ENCODE measurements at places on chromosomes 1 and 21. TPM values are rescaled to one million over a fixed set of nuclear protein-coding genes. Genes with fewer than 3 reads are reported as not detected.

The RAB3B gene
- 7.3 TPM for polyA plus RNA-seq

DNA sequence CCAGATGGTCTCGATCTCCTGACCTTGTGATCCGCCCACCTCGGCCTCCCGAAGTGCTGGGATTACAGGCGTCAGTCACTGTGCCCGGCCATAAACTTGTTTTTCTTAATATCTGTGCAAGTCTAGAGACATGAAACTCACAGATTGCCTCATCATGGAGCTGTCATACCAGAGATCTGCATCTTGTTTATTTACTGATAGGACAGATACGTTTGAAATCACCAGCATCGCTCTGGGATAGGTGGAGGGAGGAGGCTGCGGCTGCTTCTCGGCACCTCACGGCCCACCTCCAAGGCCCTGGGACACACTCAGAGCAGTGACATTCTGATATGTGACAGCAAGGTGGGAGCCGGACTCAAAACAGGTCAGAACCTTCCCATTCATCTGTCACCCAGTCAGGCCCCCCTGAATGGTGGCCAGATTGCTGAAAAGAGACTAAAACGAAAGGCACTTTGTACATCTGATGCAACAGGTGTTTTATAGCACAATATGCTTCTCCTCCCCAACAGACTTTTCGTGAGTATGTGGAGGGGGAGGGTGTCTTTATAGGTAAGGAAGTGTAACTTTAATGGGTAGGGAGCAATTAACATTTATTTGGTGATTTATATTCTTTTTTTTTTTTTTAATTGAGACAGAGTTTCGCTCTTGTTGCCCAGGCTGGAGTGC is 18.1 kb upstream of the LSM10 start:
- no peak for DNase-seq

DNA sequence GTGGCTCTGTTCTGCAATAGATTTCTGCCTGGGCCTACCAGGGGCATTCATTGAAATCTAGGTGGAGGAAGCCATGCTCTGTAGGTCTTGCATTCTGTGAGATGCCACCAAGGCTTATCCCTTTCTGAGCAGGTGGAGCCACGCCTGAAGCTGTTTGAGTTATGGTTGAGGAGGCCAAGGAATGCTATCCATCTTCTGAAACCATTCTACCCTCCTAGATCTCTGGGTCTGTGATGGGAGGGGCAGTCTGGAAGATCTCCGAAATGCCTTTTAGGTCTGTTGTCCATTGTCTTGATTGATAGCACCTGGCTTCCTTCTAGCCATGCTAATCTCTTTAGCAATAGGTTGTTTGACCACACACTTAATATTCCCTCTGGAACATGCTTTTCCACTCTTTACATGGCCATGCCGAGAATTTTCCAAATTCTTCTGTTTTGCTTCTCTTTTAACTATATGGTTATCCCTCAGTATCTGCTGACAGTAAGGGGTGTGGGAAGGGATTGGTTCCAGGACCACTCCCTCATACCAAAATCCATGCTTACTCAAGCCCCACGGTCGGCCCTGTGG is 45.2 kb downstream of the AK4 start:
- no peak for DNase-seq

DNA sequence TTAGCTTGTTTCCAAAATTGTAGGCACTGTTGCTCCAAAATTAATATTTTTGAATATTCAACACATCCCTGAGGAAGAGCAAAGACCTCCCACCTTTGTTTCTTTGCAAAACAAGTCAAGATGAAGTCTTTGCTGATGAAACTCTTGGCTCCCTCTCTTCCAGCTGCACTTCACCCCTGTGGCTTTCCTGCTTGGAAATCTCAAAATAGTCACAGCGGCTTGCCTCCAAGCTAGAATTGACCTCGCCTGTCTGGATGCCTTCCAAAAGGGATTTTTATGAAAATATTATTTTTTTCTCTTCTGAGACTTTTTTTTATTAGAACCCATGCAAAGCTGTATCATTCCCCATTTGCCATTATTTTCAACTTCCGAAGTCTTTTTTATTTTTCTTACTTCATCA is 71.1 kb upstream of the MROH9 start:
- no peak for DNase-seq
